ENCODE measurements at places on chromosomes 5 and 9.
A peak's percentile ranks its signal among the peaks of the same experiment; 100 is the strongest.

DNA sequence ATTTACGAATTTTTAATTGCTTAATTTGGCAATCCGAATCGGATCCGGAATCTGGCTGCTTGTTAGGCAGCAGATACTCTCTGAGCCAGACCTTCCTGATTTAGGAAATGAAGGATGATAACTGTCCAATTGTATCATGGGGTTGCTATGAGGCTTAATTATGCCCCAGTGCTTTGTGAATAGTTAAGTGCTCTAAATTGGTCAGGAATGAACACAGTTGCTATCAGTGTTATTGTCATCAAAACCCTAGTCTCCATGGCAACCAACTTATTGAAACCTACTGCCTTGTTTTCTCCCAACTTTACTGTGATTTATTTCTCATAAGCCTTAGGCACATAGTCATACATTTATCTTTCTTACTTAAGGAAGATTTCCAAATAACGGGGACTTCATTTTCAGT lies 47.9 kb downstream of the MAMDC2 start:
- no peak for DNase-seq

- DNase-seq = no peak
These were observed 38.6 kb downstream of the GRAMD2B start for GRCh38 chr5:126461838-126462237.

- no peak for DNase-seq
These were observed 25.3 kb upstream of the LTC4S start for GRCh38 chr5:179768326-179769085.

GRCh38 chr5:137119321-137119720 lies 379.8 kb downstream of the SPOCK1 start:
- DNase-seq = no peak

GRCh38 chr5:157993986-157994691 lies 135.2 kb upstream of the CLINT1 start:
- no peak for DNase-seq

DNA sequence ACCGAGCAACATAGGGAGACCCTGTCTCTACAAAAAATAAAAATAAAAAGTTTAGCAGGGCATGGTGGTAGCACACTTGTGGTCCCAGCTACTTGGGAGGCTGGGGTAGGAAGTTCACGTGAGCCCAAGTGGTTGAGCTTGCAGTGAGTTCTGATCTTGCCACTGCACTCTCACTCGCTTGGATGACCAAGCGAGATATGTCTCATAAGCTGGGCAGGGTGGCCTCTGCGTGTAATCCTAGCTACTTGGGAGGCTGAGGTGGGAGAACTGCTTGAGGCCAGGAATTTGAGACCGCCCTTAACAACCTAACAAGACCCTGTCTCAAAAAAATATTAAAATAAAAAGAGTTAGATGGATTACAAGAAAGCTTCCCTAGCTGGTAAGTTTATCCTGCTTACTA lies 32.5 kb downstream of the RASA1 start:
- no peak for DNase-seq

DNA sequence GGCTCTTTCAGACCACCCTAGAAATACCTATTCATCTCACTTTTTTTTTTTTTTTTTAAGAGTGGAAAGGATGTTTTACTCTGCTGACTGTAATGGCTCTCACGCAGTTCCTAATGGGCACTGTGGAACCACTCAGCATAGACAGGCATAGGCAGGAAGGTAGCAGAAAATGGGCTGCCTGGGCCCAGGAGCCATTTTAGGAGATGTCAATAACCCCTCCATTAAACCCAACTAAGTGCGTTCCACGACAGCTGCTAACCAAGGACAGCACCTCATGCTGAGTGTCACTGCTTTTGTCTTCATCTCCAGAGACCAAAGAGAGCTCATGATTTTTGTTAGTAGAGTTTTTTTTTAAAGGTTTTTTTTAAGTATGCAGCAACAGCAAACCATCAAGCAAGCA lies 15.3 kb downstream of the MAP1B start:
- no peak for DNase-seq

DNA sequence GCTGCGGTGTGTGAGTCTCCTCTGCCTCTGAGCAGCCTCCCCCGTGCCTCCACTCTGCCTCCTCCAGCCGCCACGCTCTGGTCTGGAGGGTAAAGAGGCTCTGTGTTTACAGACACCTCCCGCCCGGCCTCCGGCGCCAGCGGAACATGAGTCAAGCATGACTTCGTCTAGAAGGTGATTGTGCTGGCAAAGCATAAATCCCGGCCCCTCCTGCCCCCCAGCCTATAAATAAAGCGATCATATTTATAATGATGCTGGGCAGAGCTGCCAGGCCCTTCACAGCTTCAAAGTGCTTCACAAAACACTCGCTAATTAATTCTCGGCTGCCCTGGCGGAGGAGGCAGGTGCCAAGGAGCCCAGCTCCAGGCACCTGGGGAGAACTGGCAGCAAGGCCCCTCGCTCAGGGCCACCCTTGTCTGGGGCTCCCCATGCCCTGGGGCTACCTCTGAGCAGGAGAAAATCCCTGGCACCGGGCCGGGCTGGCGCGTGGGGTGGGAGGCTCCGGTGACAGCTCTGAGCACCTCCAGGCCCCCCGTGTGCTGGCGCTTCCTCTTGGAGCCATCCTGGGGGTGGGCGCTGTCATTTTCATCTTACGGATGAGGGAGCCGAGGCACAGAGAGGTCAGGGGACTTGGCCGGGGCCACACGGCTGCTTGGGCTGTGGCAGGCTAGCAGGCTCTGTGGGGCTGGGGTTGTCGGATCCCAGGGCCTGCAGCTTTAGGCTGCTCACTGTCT lies 87.8 kb downstream of the RXRA start:
- no peak for DNase-seq

DNA sequence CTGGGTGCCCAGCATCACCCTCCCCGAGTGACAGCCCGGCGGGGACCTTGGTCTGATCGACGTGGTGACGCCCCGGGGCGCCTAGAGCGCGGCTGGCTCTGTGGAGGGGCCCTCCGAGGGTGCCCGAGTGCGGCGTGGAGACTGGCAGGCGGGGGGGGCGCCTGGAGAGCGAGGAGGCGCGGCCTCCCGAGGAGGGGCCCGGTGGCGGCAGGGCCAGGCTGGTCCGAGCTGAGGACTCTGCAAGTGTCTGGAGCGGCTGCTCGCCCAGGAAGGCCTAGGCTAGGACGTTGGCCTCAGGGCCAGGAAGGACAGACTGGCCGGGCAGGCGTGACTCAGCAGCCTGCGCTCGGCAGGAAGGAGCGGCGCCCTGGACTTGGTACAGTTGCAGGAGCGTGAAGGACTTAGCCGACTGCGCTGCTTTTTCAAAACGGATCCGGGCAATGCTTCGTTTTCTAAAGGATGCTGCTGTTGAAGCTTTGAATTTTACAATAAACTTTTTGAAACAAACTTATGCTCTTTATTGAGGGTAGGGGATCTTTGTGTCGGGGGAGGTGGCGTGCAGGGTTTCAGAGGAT lies 1.3 kb downstream of the GADD45G start:
- peak; percentile 20 for DNase-seq

GRCh38 chr5:173602423-173602822 lies 14.0 kb downstream of the BOD1 start:
- DNase-seq = no peak

GRCh38 chr5:135477613-135478066 lies 25.5 kb upstream of the TIFAB start:
- DNase-seq = no peak

DNA sequence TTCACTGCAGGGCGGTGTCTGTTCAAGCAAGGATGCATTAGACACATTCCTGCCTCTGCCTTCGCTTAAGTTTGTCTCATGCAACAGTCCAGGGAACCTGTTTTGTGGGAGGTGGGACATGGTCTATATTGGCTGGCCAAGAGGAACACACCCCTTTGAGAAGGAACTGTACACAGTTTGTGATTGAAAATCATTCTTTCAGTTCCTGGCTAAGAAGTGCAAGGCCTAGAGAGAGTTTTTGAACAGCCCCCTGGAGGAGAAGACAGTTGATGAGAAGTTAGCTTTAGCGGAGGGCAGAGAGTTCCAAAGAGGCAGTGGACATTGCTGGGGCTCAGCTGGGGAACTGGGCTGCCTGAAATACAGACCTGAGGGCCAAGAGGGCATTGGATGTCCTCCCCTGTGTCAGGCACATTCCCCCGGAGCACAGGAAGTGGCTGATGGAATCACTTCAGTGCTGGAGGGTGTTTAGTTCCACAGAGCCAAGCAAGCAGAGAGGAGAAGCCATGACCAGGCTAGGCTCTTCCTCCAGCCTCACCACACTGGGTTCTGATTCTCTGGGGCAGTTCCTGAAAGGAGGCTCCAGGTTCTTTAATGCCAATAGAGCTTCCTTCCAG lies 66.6 kb downstream of the RGS3 start:
- DNase-seq = no peak

DNA sequence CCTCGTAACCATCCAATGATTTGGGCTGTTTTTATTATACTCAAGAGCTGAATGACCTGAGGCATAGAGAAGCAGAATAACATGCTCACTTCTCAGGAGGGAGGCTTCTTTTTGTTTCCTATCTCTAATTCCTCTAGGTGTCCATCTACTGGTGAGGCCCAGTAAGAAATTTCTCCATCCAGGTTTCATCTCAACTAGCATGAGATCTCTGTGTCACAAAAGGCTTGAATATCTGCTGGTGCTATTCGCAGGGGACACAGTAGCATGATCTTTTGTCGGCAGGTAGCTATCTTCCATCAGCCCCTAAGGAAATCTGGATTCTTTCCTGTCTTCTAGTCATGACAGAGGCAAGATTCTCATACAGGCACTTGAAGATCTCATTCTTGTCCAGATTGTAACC lies 8.9 kb downstream of the IFNE start:
- no peak for DNase-seq

- no peak for DNase-seq
These were observed 15.4 kb downstream of the SEMA6A start for GRCh38 chr5:116559239-116559638.

Data from stimulated activated CD4-positive, alpha-beta T cell treated with anti-CD3 and anti-CD28 coated beads, Interleukin-15, amount 100 ng/mL, for 48 hours (primary cell).